Glomerular endothelial cell (primary cell): ENCODE measurements at places on chromosomes 7 and 10. TPM values are rescaled to one million over a fixed set of nuclear protein-coding genes. Genes with fewer than 3 reads are reported as not detected.

Gene RNF148
- 1.2 TPM in 1 of 2 replicates, not detected in the other for total RNA-seq

Gene CALML5
- not detected in 2 replicates for total RNA-seq

- DNase-seq: peak; percentile 60
Observed at GRCh38 chr10:5873515-5873995, 16.1 kb downstream of the ANKRD16 start.

GRCh38 chr7:86339051-86339450 lies 304.7 kb upstream of the GRM3 start:
- no peak for DNase-seq

DNA sequence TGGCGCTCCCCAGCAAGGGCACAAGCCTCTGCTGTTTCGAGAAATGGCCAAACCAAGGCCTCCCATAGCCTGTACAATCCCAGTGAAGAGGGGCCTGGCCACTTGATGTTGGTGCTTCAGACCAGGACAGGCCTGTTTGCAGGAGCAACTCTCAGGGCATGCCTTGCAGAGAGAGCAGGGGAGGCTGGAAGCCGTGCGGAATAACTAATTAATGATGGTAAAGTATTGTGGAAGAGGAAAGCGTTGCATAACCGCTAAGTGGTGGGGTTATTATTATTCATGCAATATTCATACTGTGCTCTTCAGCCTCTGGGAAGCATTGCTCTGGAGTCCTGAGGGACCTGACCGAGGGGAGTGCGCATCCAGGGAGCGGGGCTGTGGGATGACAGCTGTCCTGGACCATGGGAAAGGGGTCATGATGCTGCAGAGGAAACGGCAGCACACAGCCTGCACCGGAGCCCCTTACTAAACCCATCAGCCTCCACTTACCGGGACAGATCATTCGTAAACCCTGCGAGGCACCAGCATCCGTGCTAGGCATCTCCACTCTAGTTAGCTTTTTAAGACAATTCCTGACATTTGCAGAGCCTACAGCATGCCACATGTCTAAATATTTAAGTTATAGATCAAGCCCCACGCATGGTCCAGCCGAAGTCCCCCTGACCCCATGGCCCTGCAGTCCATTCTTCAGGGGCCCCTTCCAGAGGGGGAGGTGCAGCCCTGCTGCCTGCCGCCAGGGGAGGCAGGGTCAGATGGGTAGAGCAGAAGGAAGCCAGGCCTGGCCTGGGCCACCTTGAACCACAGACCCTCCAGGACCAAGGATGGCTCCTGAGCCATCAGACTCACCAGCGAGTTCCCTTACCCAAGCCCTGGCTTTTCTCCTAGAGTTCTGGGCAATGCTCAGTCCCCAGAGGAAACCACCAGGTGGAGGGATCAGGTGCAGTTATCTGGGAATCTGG lies 11.6 kb downstream of the TMEM273 start:
- DNase-seq: no peak

GRCh38 chr10:25895856-25896255 lies 38.2 kb upstream of the MYO3A start:
- no peak for DNase-seq
